ENCODE measurements at places on chromosomes 3 and 15.
A peak's percentile ranks its signal among the peaks of the same experiment; 100 is the strongest.

DNA sequence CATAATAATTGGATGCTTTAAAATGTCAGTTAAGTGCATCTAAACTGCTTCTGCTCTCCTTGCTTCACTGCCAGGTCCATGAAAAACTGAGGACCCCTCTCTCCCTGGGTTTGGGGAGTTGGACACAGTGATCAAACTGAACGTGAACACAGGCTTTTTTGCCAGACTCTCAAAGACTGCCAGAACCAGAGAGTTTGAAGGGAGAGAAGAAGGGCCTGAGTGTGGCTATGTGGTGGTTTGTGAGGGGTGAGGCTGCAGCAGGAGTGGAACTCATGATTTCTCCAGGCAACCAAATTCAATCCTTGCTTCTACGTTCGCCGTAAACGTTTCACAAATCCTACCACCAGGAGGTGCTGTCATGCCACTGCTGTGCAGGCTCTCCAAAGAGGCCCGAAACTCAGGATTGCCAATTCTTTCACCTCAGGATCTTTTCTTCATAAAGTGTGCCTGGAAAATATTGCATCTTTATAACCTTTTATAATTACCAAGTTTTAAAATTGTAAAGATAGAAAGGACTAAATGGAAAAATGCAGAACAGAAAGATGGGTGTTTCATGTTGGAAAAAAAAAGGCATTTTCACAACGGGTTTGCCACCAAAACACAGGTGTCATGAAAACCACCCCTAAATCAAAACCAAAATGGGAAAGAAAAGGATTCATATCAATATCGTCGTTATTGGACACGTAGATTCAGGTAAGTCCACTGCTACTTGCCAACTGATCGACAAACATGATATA, 19.7 kb downstream of the TM4SF4 start:
- DNase-seq: no peak

DNA sequence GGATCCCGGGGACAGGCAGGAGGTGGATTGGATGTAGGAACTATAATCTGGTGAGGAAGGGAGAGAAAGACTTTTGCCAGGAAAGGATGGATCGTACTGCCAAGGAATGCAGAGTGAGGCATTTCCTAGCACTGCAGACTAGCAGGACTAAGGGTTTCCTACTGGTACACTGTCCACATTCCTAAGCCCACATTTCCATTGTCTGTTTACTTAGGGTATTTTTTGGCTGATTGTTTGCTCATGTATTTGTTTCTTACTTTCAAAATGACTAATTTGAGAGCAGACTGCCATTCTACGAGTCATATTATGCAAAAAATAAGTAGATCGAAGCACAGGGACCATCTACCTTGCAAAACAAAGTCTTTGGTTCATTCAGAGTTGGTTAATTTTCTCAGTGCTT, 1029.5 kb upstream of the NR2F2 start:
- DNase-seq: no peak

DNA sequence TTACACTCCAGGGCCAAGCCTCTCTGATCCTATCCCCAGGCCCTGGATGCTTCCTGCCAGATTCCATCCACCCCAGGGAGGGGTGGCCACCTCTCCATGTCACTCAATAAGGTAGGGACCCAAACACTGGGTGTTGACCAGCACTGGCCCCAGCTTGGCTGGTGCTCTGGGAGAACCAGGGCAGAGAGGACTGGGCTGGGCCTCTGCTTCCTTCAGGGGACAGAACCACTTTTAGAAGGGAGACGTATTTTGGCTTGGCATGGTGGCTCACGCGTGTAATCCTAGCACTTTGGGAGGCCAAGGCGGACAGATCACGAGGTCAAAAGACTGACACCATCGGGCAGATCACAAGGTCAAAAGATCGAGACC, 4.7 kb upstream of the CPLX3 start:
- DNase-seq: no peak

DNA sequence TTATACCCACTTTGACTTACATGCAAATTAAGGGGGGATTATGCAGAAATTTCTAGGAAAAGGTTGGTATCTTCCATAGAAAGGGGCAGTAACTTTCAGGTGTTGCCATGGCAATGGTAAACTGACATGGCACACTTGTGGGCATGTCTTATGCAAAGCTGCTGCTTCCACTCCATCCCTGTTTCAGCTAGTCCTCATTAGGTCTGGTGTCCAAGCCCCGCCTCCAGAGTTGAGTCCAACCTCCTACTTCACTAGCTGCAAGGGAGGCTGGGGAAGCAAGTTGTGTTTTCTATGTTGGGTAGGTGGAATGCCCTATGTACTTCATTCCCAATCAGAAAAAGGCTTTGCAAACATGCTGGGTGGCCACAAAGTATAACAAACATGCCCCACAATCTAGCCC, 14.7 kb upstream of the KLHL40 start:
- DNase-seq: no peak

DNA sequence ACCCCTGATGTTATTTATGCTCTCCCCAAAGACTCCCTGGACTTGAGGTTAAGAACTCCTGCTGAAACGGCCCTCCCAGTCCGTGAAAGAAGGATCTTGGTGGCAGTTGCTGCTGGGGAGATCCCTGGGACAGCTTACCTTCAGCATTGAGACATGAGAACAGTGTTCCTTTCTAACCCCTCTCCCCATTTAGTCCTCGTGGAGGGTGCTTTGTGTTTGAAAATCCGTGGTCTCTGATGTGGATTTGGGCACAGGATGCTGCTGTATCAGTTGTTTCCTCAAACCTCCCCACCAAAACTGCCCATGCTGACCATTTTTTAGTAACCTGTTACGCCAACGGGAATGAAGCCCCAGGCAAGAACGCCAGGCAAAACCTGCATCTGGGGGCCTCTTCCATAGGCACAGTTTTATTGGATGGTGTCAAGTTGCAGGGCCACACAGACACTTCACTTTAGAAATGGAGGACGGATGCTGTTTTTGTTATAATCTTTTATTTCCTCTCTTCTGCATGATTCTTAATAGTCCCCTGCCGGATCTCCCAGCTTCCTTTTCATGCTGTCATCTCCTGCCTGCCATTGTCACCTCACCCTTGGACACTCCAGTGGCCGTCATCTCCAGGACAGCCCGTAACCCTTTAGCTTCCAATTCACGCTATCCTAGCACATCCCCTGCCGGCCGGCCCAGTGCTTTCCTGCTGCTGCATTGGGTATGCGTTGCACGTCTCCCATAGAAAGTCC, 31.7 kb upstream of the CEMIP start:
- no peak for DNase-seq

DNA sequence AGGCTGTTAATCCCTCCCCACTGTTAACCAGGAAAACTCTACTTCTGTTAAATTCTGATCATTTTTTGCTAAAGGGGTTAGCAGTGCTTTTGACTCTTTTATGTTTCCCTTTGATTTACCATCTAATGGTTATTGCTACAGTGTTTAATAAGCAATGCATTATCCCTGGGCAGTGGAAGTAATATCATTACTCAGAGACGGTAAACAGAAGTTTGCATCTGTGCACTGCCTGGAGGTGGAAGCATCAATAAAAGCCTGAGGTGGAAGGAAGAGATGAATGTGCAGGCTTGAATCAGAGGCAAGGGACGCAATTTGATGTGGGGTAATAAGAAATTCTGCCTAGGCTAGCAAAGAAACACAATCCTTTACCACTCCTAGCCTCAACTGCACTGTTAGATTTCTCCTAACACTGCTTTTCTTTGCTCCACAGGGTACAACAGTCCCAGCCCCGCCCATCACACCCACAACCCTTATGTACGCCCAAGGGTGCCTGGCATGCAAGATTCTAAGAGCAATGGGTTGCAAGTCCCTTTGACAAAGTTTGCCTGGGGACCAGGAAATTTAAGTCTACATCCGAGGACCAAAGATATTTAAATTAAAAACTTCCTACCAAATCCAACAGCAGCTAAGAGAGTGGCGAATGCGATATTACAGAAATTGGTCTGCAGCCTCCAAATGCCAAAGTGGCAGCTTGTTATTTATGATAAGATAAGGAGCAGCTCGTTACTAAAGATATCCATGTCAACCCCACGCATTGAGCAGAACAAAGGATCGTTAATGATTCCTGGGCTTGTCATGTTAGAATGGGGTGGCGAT, 261.4 kb downstream of the FHIT start:
- DNase-seq: no peak

- DNase-seq: no peak
Measured at GRCh38 chr15:57541805-57542504, 49.7 kb upstream of the MYZAP start.

DNA sequence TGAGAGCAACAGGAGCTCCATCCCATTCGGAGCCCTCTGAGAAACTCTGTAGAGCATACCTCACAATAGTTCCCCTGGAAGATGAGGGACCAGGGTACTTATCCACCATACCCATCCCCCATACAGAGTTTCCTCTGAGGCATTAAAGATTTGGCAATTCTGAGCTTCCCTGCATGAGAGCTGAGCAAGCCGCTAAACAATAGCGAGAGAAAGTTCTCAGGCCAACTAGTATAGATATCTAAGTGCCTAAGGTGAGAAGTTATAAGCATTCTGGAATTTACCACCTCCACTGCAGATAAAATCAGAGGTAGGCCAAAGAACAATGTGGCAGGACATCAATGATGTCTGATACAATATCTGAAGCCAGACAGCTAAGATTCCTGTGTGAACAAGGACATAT, 129.1 kb upstream of the MBNL1 start:
- no peak for DNase-seq

DNA sequence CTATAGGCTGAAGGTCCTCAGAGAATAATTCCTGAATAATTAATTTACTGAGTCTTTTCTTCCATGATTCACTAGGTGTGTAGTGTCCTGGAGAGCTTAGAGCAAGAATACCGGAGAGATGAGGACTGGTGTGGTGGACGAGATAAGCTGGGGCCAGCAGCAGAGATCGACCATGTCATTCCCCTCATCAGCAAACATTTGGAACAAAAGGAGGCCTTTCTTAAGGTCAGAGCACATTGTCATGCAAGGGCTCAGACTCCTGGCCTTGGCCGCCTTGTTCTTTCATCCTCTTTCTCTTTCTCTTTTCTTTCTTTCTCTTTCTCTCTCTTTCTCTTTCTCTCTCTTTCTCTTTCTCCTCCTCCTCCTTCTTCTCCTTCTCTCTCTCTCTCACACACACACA, 291.4 kb upstream of the UMPS start:
- DNase-seq: no peak

DNA sequence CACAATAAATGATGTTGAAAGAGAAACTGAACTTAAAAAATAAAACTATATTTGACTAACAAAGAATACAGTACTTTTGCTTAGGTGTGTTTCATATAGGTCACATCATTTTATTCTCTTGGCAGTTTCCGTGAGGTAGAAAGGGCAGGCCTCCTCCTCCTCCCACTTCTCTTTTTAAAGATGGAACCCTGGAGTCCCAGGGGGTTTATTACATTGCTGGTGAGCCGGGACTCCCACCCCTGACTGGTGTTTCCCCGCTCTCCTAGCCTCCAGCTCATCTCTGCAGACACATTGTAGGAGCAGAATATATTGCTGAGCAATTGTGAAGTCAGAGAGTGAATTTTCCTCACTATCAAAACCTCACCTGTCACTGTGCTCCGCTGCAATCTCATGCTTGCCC, 30.0 kb downstream of the ZDHHC23 start:
- DNase-seq: no peak

DNA sequence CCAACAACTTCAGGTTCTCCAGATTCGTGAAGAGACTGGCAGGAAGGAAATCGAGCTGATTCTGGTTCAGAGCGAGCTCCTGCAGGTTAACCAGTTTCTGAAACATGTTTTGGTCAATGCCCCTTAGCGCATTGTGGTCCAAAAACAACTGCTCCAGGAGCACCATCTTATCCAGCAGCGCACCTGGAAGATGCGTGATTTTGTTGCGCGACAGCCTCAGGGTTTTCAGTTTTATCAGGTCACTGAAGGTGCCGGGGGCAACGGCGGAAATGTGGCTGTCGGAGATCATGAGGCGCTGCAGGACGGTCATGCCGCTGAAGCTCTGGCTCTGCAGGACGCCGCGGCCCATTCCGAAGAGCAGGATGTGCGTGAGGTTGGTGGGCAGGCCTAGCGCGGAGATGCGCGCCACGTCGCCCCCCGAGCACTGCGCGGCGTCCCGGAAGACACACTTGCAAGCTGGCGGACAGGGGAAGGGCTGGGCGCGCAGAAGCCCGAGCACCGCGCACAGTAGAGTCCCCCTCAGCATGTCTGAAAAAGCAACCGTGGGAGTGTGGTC, 1.2 kb downstream of the GP5 start:
- no peak for DNase-seq

- no peak for DNase-seq
Measured at GRCh38 chr3:112640930-112641801, at the start of gene CCDC80. Gene CCDC80, minus strand, starts transcription at chr3:112641143. Its CDS starts 1,238 bp downstream, at chr3:112639905.

DNA sequence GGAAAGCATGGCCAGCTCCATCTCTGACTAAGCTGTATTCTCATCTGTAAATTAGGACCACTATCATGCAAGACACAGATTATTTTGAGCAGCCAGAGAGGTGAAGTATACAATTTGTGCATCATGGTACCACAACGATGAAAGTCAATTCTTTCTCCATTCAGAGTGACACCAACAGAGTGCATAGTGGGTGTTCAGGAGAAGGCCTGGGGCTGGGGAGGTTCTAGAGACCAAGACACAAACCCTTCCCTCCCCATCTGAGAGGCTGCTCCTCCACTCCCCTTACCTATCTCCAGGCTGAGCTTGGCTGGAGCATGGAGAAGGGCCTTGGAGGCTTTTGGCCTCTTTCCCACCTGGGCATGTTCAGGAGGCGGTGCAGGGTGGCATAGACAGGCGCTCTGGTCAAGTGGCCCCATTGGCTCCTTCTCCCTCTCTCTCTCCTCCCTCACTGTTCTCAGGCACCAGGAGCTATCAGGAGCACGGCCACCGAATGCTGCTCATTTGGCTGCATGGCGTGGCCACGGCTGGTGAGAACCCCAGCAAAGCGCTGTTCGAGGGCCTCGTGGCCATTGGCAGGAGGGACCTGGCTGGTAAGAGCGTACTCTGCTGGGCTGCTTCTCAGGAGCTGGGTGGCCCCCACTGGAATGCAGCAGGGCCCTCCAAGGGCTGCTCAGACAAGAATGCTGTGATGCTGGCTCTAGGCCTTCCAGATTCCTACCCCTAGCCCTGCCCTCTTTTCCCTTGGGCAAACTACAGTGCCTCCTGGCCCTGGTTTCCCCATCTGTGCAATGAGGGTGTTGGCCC, 37.9 kb downstream of the ANKDD1A start:
- no peak for DNase-seq

- DNase-seq: peak; percentile 31
Measured at GRCh38 chr15:100341239-100341749, 481 bp downstream of the ADAMTS17 start.

Measured in T-helper 2 cell (primary cell).